ENCODE measurements at places on chromosomes 7 and 10.

DNA sequence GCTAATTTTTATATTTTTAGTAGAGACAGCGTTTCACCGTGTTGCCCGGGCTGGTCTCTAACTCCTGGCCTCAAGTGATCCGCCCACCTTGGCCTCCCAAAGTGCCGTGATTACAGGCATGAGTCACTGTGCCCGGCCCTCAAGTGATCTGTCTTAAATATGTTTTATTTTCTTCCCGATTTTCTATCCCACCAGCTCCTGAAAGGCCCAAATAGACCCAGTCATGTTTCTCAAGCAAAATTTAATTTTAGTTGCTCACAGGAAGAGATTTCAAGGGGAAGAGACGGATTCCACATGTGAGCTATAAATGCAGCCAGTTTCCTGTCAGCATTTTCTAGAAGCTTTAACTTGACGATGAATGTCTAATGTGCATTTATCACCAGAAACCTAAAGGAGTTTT, 12.0 kb downstream of the DENND10 start:
- DNase-seq, result no peak

DNA sequence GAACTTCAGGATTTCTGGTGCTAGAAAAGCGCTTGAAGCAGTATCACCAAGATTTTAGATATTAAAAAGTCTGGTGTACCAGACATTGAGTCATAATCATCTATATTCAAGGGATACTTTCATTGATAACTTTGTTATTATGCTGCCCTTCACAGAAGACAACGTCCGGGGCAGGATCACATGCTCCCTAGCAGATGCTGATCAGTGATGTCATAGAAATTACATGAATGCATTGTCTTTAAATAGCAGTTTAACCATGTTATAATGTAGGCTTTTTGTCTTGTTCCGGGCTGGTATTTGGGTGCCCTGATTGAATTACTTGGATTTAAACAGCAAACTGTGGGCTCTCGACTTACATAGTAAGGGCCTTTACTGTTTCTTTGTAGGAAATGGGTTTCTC, 54.0 kb downstream of the VWA2 start:
- DNase-seq, result no peak

DNA sequence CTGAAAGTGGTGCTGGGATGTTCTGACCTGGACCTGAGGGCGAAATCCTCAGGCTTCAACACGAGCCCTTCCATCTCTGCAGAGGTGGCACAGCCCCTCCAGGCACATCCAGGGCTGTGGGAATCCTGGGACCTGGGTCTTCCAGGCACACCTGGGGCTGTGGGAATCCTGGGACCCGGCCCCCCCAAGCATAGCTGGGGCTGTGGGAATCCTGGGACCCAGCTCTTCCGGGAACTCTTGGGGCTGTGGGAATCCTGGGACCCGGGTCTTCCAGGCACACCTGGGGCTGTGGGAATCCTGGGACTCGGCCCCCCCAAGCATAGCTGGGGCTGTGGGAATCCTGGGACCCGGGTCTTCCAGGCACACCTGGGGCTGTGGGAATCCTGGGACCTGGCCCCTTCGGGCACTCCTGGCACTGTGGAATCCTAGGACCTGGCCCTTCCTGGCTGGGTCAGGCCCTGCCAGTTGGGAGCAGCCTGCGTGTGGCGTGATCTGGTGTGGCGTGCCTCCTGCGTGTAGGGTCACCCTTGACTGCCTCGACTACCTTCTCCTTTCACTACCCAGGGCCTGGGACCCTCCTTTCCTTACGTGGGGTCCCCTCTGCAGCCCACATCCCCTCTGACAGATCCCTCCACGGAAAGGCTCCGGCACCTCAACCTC, 124.0 kb downstream of the WDR37 start:
- DNase-seq, result no peak

GRCh38 chr7:36606153-36606975, 117.9 kb downstream of the AOAH start:
- no peak for DNase-seq

DNA sequence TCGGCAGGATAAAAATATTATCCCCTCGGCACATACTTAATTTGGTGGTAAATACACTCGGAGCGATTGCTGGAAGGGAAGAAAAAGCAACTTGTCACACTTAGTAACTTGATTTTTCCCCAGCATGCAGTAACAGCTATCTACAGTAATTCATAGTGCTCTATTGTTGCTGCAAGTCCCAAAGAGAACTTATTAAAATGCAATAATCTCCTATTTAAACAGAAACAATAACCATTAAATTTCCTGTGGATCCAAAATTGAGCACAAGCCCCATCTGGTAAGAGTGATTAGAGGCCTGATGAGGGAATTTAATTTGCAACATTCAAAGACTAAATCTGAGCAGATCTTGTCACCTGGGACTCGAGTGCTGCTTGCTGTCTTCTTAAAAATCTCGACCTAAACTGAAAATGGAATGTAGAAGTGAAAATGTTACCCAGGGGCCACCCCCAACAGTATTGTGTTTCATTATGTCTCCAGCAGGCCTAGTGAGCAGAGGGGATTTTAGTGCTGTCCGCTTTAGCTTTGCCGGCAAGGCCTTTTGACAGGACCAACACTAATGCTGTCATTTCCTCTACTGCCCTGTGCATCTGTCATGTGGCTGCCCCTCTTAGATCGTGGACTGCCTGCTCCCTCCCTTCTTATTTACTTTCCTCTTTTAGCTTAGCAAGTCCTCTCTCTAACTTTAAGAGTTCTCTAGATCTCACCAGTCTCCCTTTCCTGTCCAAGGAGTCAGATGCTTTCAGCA, 639.7 kb downstream of the AUTS2 start:
- no peak for DNase-seq

- DNase-seq, result no peak
Observed at GRCh38 chr10:57867241-57867640, 400.5 kb downstream of the IPMK start.

DNA sequence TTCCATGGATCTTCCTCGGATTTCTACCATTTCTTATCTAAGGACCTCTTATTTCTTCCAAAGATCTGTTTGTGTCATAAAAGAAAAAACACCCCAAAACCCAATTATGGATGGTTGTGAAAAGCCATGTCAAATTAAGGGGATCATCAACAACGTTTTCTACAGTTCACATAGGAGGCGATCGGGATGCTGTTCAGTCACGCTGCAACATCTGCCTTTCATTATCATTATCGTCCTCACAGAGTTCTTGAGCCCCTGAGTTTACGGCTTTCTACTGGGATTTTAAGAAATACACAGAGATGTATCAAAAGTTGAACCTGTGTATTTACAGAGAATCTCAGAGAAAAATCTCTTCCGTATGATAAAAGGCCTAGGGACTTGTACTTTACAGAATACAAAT, 101.4 kb downstream of the GRM8 start:
- DNase-seq, result no peak

DNA sequence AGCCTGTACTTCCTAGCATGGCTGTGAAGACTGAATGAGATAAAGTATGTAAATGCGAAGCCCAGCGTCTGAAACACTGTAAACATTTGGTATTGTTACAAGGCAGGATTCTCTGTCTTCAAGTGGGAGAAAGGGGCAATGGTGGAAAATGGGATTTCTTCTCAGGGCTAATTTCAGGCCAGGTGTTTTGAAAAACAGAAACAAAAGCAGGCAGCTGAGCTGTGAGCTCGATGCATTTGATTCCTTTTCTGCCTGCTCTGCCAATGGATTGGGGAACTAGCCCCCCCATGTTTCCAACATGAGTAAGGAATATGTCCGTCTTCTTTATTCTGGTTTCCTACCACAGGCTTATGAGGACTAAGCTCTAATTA, 732.1 kb upstream of the AUTS2 start:
- DNase-seq, result no peak

DNA sequence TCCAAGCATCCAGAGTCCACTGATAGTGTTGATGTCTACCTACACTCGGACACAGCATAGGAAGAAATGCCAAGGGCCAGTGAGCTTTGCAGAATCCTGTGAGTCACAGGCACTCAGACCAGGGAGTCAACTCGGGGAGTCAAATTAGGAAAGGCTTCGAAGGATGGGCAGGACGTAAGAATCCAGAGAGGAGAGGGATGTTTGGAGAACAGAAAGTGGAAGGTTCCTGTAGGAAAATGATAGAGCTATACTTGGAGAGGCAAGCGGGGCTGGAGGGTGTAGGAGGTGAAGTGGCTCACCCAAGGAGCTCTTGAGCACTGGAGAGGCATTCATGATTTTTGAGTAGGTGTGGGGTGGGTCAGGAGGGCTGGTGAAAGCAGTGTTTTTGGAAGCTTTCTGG, 3.0 kb downstream of the ZYX start:
- DNase-seq, result no peak

- DNase-seq, result no peak
Observed at GRCh38 chr7:84705079-84705478, 481.8 kb downstream of the SEMA3D start.

GRCh38 chr10:94225589-94225988, 137.2 kb downstream of the NOC3L start:
- DNase-seq, result no peak

Data from left cardiac atrium (tissue), 4 donors.